ENCODE measurements at places on chromosomes 6 and 20.

GRCh38 chr6:4901386-4902061 lies 102.3 kb downstream of the RPP40 start:
- DNase-seq = no peak

GRCh38 chr6:7440476-7440875 lies 50.9 kb downstream of the RIOK1 start:
- DNase-seq = no peak

GRCh38 chr6:2988094-2988425 lies 11.6 kb upstream of the NQO2 start:
- DNase-seq = no peak

DNA sequence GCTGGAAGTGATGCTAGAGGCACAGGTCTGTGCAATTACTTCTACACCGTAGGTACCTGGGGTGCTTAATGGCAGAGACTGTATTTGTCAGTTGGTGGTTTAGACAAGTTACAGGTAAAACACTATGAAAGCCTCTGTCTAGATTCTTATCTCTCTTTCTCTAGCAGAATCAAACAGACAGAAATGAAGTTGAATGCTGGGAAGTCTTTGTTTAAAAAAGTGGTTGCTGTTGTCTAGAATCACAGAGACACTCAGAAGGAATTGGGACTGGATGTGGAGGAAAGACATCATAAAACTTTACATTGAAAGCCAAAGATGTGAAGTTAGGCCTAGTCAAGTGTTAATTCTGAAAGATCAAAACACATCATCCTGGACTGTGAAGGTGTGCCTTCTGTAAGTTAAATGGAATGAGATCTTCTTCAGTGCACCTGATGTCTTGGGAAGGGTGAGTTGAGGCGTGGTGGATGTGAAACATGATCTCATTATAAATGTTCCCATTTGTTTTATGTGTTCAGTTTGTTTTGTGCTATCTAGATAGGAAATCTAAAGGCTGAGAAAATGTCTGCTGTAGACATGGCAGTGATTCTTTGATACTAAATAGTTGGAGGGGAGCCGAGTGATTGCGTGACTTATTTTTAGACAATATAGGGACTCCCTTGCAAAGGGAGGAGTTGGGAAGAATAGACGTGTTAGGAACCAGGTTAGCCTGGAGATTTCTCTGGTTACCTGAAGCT lies 290.2 kb downstream of the SOX4 start:
- DNase-seq = no peak

DNA sequence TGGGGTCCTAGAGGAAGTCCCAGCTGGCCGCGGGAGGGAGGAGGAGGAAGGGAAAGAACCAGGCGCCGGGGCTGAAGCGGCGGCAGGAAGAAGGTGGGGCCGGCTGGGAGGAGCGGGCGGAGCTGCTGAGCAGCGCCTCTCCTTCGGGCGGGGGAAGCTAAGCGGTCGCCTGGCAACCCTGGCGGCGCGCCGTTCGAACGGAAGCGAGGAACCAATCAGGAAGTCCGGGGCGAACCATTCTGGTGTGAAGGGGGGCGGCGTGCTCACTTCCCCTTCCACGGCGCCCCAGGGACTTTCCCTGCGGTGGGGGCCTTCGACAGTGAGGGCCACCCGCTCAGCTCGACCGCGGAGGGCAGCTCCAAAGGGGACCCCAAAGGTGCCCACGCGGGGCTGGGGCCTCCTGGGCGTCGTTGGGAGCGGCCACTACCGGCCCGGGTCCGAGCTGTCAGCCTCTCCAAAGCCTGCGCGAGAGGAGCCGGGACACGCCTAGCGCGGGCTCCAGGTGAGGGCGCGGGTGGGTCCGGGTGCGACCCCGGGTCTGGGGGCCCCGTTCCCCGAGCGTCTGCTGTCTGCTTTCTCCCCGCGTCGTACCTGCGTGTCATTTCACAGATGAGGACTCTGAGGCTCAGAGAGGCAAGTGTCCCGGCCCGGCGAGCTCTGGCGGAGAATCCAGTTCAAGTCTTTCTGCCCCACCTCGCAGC lies at the start of gene FAM110A:
TSS of gene FAM110A (plus strand) at position 266 of the 701 bp plus-strand sequence. CDS start 11,090 bp downstream, outside the sequence.
- peak; percentile 97 for DNase-seq
